ENCODE measurements at places on chromosomes 6 and 20.

- peak; percentile 54 for DNase-seq
These were observed 25.3 kb downstream of the ACSS1 start for GRCh38 chr20:25032478-25033264.

DNA sequence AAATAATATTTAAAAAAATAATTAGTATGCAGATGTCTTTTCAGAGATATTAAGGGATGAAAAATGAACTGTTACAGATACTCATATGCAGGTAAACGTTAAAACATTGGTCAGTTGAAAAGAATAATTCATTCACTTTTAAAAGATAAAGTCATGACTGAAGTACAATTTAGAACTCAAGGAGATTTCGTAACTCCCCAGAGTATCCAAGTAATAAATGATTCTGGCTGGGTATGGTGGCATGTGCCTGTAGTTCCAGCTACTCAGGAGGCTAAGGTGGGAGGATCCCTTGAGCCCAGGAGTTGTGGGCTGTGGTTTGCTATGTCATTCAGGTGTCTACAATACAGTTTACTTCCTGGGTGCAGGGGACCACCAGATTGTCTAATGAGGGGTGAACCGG is 122.3 kb upstream of the TMEM181 start:
- no peak for DNase-seq

GRCh38 chr6:50128420-50129005 is 78.8 kb upstream of the DEFB112 start:
- DNase-seq = no peak

- no peak for DNase-seq
These were observed 14.5 kb downstream of the CHMP4B start for GRCh38 chr20:33825340-33826269.

DNA sequence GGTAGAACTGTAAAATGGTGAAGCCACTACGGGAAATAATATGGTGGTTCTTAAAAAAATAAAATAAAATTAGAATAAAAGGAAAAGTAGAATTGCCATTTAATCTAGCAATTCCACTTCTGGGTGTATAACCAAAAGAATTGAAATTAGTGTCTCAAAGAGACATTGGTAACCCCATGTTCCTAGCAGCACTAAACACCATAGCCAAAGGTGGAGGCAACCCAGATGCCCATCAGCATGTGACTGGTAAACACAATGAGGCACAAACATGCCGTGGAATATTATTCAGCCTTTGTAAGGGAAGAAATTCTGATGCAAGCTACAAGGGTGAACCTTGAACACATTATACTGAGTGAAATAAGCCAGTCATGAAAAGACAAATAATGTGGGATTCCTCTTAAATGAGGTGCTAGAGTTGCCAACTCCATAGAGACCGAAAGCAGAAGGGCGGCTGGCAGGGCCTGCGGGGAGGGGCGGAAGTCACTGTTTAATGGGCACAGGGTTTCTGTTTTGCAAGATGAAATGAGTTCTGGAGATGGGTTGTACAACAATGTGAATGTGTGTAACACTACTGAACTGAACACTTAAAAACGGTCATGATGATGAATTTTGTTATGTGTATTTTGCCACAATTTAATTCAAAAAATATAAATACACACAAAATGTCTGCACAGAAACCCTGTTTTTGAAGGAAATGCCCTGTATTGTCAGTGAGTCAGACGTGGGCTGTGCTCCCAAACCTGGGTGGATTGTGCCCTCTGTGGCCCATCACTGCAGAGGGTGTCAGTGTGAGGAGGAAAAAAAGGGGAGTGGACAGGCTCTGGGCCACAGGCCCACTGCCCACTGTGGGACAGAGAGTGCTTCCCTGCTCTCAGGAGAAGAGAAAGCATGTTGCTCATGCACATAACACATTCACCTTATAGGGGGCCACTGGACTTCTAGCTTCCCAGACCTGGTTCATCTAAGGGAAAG is 49.6 kb upstream of the CD93 start:
- DNase-seq = no peak

- no peak for DNase-seq
These were observed 32.8 kb upstream of the POPDC3 start for GRCh38 chr6:105212587-105212986.

DNA sequence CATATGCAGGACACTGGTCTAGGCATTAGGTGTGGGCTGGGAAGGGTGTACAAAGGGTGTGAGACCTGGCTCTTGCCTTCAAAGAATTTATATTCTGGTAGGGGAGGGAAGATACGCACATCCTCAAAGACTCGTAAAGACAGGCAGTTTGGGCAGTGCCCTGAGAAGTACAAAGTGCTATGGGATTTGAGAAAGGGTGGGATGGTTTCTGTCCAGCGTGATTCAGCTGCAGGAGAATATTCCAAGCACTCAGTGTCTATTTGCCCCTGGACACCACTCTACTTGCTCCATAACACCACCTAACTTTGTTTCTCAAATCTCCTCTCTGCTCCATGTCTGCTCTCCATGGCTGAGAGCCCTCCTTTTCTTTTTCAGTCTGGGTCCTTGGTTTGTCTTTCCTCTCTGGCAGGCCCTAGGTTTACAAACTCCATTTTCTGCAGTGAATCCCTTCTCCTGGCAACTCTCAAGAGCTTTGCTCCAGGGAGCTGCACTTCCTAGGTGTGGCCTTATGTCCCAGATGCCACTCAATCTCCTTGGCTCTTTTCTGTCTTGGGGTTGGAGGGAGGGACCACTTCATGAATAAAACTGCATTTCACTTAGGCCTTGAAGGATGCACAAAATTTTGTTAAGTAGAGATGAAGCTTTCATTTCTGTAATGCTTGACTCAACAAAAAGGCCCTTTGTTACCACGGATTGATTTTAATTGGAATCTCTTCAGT is 310.4 kb downstream of the CLIC5 start:
- no peak for DNase-seq

DNA sequence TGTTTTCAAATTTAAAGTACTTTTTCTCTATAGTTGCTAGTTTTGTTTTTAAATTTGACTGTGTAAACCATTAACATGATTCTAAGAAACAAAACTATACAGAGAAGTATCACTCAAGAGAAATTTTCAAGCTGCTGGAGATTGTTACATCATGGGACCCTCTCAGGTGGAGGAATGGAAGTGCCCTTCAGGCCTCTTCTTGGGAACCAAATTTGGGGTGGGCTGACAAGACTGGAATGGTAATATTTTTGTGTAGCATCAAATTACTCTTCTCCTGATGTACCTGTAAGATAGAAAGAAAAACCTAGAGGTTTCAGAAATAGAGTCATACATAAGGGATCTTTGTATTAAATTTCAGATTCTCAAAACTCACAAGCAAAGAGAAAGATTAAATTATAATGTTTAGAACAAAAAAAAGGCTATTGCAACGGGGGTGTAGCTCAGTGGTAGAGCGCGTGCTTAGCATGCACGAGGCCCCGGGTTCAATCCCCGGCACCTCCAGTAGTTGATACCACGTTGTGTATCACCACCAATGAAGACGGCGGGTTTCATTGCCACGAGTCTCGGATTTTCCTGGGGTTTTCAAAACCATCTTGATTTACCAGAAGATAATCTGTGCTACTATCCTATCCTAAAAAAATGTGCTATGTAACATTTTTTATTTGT is 193.7 kb downstream of the GPX5 start:
- no peak for DNase-seq

GRCh38 chr20:42336576-42336975 is 718.4 kb upstream of the CHD6 start:
- DNase-seq = no peak

DNA sequence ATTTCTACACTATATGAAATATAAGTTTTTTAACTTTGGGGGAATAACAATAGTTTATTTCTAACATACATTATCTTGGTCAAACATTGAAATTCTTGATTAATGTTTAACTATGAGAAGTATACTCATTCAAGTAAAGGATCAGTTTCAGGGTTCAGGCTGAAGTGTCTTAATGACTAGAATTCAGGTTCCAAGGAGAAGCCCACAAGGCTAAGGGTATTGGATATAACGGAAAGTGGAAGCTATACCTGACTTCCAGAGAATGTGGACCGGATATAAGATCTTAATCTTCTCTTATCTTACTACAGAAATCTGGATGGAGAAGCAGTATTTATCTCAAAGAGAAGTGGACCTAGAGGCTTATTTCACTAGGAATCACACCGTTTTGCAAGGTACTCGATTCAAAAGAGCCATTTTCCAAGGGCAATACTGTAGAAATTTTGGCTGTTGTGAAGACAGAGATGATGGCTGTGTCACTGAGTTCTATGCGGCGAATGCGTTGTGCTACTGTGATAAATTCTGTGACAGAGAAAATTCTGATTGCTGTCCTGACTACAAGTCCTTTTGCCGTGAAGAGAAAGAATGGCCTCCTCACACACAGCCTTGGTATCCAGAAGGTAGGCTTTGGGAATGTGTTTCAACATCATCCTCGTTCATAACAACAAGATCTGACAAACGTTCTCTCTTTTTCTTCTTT is at the start of gene TINAG:
Gene TINAG, plus strand, starts transcription at position 153 of the 697 bp plus-strand sequence. Its CDS starts 110 bp downstream, at position 263.
- no peak for DNase-seq

DNA sequence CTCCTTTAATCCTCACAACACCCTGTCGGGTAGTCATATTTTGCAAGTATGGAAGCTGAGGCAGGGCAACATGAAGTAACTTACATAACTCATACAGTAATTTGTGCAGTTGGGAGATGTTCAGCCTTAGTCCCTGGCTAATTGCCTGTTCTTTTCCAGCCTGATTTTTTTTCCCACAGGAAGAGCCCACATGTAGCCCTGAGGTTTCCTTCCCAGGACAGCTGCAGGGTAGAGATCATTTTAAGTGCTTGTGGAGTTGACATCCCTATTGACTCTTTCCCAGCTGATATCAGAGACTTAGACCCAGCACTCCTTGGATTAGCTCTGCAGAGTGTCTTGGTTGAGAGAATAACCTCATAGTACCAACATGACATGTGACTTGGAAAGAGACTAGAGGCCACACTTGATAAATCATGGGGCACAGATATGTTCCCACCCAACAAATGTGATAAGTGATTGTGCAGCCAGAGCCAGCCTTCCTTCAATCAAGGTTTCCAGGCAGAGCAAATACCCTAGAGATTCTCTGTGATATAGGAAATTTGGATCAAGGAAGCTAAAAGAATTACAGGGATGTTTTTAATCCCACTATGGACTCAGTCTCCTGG is 5.0 kb upstream of the BTN2A1 start:
- DNase-seq = no peak

GRCh38 chr6:153207617-153208016 is 76.5 kb upstream of the RGS17 start:
- DNase-seq = no peak

GRCh38 chr6:143229400-143229799 is 168.7 kb downstream of the AIG1 start:
- DNase-seq = no peak

DNA sequence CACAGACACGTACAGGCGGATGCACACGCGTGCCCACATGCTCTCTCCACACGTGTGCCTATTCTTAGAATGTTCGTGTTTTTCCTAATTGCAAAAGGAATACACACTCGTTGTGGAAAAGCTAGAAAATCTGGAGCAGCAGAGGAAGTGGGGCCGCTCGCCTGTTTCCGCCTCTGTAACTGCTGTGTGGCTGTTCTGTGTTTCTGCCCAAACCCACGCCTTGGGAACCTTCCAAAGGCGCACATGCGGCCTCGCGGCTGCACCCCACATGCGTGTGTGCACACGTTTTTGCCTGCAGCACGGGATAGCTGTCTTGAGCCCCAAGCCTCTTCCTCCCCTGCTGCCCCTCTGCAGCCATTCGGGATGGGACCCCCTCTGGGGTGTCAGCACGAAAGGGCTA is 12.2 kb downstream of the SLC17A9 start:
- DNase-seq = no peak

- DNase-seq = no peak
These were observed 67.1 kb upstream of the GFRAL start for GRCh38 chr6:55260181-55260580.

DNA sequence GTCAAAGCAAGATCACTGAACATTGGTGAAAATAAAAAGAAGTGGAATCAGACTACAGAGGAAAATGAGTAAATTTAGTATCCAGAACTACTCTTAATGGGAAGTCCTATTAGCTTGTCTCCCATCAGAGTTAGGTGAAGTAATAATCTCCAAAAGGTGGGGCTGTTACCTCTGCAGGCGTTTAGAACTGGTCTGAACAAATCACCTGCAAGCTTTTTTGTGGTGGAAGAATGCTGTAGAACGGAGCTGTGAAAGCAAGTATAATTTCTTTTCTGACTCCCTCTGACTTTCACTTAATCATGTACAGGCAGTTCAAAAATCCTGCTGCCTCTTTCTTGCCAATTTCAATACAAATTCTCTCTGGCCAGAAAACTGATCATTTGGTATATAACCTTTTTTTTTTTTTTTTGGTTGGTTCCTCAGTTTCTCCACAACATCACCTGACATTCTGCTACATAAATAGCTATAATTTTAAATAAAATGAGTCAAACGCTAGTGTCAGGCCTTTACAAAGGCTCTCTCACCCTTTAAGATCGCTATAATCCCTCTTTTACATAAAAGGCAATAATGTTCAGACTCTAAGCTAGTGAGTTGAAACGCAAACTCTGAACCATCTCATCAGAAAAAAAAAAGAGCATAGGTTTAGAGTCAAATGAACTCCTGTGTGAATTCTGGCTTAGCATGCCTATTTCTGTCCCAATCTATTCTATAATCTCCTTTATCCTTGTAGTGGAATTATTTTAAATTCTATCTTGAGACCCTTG is 38.8 kb downstream of the CITED2 start:
- no peak for DNase-seq

GRCh38 chr6:126048635-126049034 is 62.3 kb downstream of the TRMT11 start:
- no peak for DNase-seq

DNA sequence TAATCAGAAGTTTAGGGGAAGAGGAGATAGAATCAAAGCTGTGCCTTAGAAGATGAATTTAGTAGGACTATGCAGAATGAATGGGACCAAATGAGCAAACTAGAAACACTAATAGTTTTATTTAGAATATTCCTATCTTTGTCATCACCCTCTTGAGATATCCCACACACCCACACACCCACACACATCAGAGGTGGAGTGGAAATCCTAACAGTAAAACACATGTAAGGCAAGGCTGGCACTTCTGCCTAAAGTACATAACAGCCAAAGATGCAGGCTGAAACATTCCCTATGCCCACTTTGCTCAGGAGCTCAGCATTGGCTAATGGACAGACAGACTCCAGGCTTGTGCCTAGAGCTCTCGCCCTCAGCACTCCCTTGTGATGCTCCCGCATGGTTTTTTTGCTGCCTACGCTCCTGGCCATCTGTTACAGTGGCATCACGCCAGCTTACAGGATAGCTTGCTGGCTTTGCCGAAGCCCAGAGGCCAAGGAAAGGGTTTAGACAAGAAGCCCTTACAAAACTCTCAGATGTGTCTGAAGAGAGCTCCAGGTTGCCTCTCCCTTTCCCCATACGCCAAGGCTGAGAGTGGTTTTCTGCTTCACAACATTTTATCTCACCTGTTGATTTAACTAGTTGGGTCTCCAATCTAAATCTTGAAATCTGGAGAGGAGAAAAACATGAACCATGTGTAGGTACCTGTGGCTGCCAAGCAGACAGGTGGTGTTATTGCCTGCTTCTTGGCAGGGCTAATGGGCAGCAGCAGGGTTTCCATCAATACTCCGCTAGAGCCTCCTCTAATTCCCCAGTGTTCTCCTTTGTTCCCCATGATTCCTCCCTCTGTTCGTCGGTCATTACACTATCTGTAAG is 282.6 kb upstream of the ID4 start:
- no peak for DNase-seq

Data from kidney (tissue), 22 donors.